Progenitor cell of endocrine pancreas (in vitro differentiated cells): ENCODE measurements at places on chromosomes 6 and 20.

DNA sequence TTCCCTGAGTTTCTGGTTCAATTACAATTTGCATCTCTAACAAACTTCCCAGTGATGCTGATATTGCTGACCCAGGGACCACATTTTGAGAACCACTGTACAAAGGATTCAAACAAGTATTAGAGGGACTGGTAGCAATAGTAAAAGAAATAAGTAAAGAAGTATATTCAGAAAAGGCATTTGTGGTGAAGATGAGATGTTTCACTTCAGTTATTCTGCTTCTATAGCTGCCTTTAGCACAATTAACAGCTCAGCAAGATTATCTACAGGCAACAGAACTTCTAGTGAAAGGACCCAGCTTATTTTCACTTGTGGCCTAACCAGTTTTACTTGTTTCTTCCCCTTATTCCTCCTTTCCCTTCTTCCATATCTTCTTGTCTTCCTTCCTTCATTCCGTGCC is 149.4 kb downstream of the PHF3 start:
- DNase-seq, result no peak

DNA sequence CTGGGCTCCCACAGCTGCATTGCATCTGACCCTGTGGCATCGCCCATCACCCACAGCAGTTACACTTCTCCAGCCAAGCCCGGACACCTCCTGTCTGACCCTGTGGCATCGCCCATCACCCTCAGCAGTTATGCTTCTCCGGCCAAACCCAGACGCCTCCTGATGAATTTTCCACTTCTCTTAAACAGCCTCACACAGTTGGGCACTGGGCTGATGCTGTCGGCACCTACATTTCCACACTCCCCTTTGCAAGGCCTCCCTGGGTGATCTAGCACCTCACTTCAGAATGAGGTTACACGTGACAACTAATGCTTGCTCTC is 175.2 kb upstream of the ARID1B start:
- no peak for DNase-seq

DNA sequence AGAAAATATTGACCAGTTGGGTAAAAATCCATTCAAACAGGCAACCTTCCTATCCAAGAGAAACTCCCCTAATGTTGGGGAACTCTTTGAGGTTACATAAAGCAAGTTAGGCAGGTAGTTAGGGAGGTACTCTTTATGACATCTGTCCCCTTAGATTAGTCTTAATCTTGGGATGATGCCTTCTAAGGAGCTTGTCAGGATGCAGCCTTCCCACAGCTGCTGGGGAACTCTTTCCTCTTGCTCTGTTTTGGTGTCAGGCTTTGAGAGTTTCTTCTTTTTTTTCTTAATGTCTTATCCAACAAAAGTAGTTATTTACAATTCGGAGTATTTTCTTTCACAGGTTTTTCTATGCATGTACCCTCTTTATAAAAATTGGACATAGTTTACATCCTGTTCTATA is 194.8 kb downstream of the CDKAL1 start:
- DNase-seq, result no peak

- no peak for DNase-seq
Observed at GRCh38 chr6:2713473-2714110, 37.1 kb downstream of the MYLK4 start.

- DNase-seq, result no peak
Observed at GRCh38 chr6:2934057-2934456, 30.9 kb upstream of the SERPINB9 start.

- DNase-seq, result no peak
Observed at GRCh38 chr6:100493206-100493888, 28.6 kb upstream of the SIM1 start.

DNA sequence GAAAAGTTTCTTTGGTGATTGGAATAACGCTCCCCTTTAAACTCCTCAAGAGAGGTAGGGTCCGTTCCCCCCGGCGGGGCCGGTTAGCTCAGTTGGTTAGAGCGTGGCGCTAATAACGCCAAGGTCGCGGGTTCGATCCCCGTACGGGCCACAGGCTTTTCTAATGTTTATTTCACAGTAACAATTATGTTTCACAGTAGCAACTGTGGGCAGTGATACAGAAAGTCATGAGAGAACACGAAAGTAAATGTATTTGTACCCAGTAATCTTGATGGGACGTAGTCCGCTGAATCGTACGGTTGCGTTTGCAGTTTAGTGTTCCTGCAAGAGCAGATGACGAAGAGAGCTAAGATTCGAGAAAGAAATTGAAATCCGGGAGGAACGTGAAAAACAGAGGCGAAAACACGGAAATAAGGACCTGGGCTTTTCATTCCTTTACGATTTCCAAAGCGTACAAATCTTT is 505.5 kb downstream of the PRIM2 start:
- no peak for DNase-seq

DNA sequence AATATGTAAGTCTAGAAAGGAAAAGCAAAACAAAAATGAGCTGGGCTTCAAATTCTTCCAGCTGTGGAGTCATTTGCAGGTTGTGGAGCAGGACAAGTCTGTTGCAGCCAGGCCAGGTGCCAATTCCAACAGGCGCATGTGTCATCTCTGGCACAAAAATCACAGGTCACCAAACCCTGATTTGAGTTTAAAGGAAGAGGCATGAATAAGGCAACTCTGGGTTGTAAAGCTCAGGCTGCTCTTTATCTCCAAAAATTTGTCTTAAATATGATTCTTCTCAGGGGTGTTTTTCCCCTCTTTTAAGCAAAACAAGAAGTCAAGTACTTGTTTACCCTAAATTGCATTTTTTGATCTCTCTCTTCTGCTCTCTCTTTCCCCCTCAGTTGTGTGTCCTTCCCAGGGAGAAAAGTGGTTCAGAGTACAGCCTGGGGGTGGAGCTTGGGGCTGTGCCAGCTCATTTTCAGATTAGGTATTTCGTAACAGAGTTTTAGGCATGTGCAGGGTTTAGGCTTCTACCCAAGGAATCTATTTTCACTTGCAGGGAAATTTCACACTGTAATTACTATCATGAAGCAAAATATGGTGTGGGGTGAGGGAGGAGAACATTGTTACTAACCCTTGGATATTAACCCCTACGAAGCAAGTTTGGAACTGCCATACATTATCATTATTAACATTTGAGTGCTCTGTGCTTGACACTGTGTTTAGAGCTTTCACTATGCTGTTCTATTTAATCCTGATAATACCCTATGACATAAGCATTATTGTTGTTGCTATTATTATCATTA is 8.3 kb upstream of the NCOA3 start:
- DNase-seq, result no peak

- no peak for DNase-seq
Observed at GRCh38 chr20:6140947-6141346, 18.1 kb upstream of the FERMT1 start.

- DNase-seq, result no peak
Observed at GRCh38 chr6:28789553-28790083, 134.2 kb downstream of the TRIM27 start.

- no peak for DNase-seq
Observed at GRCh38 chr6:90934966-90935365, 348.1 kb upstream of the MAP3K7 start.

DNA sequence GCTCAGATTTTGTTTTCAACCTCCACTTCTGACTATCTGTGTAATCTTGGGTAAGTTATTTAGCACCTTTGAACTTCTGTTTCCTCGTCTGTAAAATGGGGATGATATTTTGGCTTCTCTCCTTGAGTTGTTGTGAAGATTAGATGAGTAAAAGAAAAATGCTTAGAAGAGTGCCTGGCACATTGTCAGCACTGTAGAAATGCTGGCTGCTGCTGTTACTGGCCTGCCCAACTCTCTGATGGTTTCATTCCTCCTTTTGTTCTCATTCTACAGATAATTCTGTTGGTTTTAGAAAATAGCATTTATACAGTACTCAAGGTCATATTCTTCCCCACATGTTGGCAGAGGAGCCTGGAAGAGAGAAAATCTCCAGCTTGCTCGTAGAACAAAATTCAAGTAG is 547.2 kb upstream of the JAG1 start:
- DNase-seq, result no peak

DNA sequence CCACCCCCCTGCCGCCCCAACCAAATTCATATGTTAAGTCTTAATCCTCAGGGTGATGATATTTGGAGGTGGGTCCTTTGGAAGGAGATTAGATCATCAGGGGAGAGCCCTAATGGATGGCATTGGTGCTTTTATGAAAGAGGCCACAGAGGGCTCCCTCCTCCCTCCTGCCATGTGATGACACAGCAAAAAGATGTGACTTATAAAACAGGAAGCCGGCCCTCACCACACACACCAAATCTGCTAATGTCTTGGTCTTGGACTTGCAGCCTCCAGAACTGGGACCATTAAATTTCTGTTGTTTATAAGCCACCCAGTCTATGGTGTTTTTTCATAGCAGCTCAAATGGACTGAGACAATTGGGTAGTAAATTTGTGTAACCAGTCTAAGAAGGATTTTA is 176.3 kb downstream of the ADGRG6 start:
- no peak for DNase-seq

GRCh38 chr6:10991115-10991514 is 53.0 kb downstream of the ELOVL2 start:
- DNase-seq, result no peak

GRCh38 chr6:139944131-139944530 is 569.7 kb upstream of the CITED2 start:
- no peak for DNase-seq

DNA sequence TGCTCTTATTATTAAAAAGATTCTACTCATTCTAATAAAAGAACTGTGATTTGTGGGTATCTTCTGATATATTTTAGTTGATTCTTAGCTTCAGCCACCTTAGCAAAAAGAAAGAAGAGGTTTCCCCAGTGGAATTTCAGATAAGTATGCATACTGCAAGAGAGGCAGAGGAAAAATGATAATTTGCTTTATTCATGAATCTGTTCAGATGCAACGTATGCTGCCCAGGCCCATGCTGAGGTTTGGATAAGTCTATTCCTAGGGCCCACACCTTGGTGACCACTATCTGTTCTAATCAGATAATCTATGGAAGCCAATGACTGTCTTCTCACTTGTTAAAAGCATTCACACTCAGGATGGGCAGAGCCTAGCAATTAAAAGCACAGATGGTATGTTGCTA is 194.0 kb downstream of the HIVEP2 start:
- DNase-seq, result no peak

DNA sequence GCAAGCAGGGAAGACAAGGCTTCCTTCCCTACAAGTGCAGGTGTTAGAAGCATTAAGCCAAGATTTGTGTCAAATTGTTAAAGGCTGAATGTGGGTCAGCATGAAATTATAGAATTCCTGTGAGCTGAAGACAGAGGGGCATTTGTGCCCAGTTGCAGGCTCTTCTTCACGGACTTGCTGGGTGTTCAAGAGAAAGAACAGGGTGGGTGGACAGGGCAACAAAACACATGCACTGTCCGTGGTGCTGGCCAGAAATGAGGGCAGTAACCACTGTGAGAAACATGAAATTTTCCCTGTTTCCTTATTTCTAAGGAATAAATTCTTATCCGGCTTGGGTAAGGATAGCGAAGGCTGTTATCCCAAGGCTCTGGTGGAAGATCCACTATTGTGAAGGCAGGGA is 579.5 kb upstream of the HTR1E start:
- DNase-seq, result no peak

DNA sequence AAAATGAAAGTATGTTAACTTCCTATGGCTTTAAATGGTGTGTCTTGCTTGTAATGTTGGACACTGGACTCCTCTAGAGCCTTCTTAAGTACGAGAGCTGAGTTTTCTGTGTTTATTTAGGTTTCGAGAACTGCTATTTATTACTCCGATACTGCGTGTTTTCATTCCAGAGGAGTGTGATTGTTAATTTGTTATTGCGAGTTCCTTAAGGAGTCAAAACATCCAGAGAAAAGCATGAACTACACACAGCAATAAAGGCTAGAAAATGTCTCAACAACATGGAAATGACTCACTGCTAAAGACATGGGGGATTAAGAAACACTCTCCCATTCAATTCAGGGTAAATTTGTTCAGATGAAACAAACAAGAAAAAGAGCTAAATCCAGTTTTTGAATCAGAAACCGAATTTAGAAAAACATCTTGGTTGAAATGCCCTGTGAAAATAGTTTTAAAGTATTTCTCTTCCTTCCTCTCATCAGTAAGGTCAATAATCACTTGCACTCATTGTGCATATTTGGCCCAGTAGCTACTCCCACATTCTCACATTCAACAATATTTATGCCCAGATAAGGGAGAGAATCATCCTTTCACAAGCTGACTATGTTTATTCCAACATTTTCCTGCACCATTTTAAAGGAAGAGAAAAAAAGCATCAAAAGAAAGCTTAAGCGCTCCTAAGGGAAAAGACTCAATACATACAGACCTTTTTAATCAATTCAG is 36.0 kb downstream of the ATXN1 start:
- no peak for DNase-seq
